Effector memory CD8-positive, alpha-beta T cell (primary cell): ENCODE measurements at places on chromosomes 3 and 15.

DNA sequence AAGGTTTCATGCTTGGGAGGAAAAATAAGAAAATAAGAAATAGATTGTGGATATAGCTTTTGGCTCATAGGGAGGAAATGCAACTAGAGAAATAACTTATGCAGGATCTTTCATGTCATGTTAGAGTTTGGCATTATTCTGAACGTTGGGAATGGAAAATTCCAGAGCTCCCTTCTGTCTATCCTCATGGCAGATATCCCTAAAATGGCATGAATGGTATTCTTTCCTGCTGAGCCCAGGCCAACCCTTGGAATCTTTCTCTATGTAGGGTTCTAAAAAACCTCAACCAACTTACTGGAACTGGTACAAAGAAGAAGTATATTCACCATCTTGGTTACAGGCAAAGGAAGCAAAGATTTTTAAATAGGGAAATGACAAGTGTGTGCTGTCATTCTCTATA lies 212.5 kb downstream of the CHST2 start:
- no peaks in the 10 kb centered on the region for H3K27me3 ChIP-seq
- no peaks in the 10 kb centered on the region for H3K4me1 ChIP-seq
- no peak overlapping the region for H3K27ac ChIP-seq
- no peak overlapping the region for H3K4me3 ChIP-seq

GRCh38 chr3:59480486-59480995 lies 430.7 kb upstream of the CFAP20DC start:
- peaks cover 8% of the 10 kb centered on the region for H3K4me1 ChIP-seq
- DNase-seq, result no peak
- H3K27me3 ChIP-seq, result no peaks in the 10 kb centered on the region
- peak overlapping the region; percentile 68 for H3K4me3 ChIP-seq
- H3K27ac ChIP-seq, result peak overlapping the region; percentile 71
- no peaks in the 10 kb centered on the region for H3K36me3 ChIP-seq

DNA sequence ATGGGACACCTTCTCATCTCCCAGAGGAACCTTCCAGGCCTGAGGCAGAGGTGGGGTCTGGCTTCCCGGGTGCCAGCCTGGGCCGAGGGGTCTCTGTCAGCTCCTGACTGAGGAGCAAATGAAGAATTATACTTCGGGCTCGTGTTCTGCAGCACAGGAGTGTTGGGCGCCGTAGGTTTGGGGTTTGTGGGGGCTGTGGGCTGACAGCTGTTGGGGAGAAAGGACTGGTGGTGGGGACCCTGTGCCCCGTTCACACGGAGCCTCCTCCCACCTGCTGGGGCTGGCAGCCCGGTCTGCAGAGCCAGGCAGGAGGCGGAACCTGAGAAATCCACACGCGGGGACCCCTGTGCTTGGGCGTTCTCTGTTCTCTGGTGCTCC lies 59.7 kb downstream of the ADAMTS7 start:
- no peak for DNase-seq
- peaks cover 7% of the 10 kb centered on the region for H3K4me1 ChIP-seq
- H3K27ac ChIP-seq, result no peak overlapping the region
- H3K4me3 ChIP-seq, result no peak overlapping the region
- no peaks in the 10 kb centered on the region for H3K36me3 ChIP-seq

DNA sequence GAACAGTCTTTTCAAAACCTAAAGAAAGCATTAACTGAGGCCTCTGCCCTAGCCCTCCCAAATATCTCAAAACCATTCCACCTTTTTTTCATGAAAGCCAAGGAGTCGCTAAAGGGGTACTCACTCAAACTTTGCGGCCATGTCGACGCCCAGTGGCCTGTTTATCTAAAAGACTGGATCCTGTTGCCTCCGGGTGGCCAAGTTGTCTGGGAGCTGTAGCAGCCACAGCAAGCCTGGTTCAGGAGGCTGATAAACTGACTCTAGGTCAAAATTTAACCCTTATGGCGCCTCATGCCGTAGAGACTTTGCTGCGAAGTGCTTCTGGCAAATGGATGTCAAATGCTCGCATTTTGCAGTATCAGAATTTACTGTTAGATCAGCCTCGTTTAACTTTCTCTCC lies 39.5 kb downstream of the ZBTB11 start:
- no peak overlapping the region for H3K4me3 ChIP-seq
- H3K27ac ChIP-seq, result no peak overlapping the region
- DNase-seq, result no peak
- no peaks in the 10 kb centered on the region for H3K4me1 ChIP-seq
- peaks cover 4% of the 10 kb centered on the region for H3K36me3 ChIP-seq

GRCh38 chr3:32457971-32458471 lies 44.6 kb downstream of the CMTM6 start:
- H3K27ac ChIP-seq, result peak overlapping the region; percentile 98
- no peaks in the 10 kb centered on the region for H3K27me3 ChIP-seq
- peak; percentile 54 for DNase-seq
- H3K4me3 ChIP-seq, result peak overlapping the region; percentile 79
- peaks cover 44% of the 10 kb centered on the region for H3K4me1 ChIP-seq

DNA sequence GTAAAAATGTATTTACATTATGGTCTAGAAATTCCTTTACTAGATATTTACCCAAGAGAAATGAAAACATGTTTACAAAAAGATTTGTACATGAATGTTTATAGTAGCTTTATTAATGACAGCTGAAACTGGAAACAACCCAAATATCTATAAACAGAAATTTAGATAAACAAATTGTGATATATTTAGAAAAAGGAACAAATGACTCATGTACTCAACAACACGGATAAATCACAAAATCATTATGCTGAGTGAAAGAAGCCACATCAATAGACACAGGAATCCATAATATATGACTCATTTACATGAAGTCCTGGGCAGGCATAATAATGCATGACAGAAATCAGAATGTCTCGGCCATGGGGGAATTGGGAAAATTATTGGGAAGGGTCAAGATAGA lies 1020.2 kb downstream of the SQOR start:
- H3K27me3 ChIP-seq, result no peaks in the 10 kb centered on the region
- H3K36me3 ChIP-seq, result no peaks in the 10 kb centered on the region
- H3K27ac ChIP-seq, result no peak overlapping the region
- no peak for DNase-seq
- H3K4me1 ChIP-seq, result no peaks in the 10 kb centered on the region
- no peak overlapping the region for H3K4me3 ChIP-seq

DNA sequence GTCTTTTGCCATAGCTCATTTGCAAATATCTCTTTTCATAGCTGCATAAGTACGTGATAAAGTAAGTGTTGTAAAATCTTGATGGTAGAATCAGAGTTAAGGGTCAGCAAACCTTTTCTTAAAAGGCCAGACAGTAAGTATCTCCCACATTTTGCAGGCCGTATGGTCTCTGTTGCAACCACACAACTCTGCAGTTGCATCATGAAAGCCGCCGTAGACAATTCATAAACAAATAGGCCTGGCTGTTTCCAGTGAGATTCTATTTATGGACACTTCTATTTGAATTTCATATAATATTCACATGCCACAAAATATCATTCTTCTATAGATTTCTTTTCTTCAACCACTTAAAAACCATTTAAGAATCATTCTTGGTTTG lies 248.5 kb downstream of the TLE3 start:
- H3K4me3 ChIP-seq, result no peak overlapping the region
- no peak overlapping the region for H3K27ac ChIP-seq
- no peaks in the 10 kb centered on the region for H3K4me1 ChIP-seq
- no peak for DNase-seq
- peaks cover 83% of the 10 kb centered on the region for H3K27me3 ChIP-seq

- no peak for DNase-seq
- H3K27me3 ChIP-seq, result no peaks in the 10 kb centered on the region
- H3K4me3 ChIP-seq, result no peak overlapping the region
- no peak overlapping the region for H3K27ac ChIP-seq
- peaks cover 4% of the 10 kb centered on the region for H3K36me3 ChIP-seq
These were observed 17.6 kb downstream of the IFT80 start for GRCh38 chr3:160381470-160381869.

GRCh38 chr3:40582401-40583027 lies 57.8 kb downstream of the ZNF621 start:
- no peak for DNase-seq
- no peak overlapping the region for H3K27ac ChIP-seq
- H3K4me3 ChIP-seq, result no peak overlapping the region

DNA sequence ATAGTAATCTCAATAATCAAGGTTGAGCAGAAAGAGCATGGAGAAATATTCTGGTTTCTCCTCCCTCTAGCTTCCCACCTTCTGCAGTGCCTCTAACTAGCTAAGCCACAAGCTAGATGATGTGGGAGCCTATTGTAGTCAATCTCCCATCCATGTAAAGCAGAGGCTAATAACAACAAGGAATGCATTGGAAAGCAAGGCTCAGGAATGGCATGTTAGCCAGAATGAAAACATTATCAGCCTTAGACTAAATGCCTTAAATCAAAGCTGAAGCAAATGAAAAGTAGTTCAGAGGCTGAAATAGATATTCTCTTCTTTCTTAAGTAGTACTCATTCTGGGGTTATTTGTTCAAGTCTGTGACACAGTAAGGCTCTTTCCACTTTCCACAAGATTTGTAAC lies 350.3 kb upstream of the DPPA4 start:
- H3K27me3 ChIP-seq, result peaks cover 9% of the 10 kb centered on the region
- peaks cover 2% of the 10 kb centered on the region for H3K36me3 ChIP-seq
- H3K4me3 ChIP-seq, result no peak overlapping the region
- DNase-seq, result no peak
- no peak overlapping the region for H3K27ac ChIP-seq

DNA sequence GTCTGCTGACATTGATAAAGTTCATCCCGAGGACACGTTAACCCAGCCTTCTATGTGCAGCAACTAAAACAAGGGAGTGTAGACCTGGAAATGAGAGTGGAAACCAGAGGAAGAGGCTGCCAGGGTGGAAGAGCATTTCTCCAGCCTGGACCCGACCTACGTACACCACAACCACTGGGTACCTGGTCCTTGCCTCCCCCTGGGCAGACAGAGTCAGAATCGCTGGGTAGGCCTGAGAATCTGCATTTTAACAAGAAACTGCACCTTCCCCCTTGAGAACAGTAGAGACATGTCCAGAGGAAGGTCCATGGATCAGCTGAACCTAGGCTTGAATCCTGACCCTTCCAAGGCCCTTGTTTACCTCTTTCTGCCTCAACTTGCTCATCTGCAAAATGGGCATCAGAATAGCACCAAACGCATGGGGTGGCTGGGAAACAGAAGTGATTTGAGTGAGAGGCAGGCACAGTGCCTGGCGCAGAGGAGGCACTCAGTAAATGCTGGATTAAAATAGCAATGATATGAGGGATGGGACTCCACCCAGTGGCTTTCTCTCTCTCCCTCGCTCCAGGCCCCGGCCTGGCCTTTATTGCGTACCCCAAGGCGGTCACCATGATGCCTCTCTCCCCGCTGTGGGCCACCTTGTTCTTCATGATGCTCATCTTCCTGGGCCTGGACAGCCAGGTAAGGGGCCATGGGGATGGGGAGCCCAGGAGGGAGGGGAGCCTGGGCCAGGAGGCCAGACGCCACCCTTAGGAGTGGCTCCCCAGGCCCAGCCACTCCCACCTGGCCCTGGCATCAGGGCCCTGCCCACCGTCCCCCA lies 66.9 kb upstream of the SLC6A1 start:
- peaks cover 44% of the 10 kb centered on the region for H3K27me3 ChIP-seq
- no peak overlapping the region for H3K27ac ChIP-seq

GRCh38 chr15:78077871-78078210 lies 330 bp upstream of the TBC1D2B start:
- peak overlapping the region; percentile 100 for H3K4me3 ChIP-seq
- H3K27ac ChIP-seq, result peak overlapping the region; percentile 94
- DNase-seq, result no peak
- H3K27me3 ChIP-seq, result no peaks in the 10 kb centered on the region

- H3K27ac ChIP-seq, result no peak overlapping the region
- H3K36me3 ChIP-seq, result peaks cover 6% of the 10 kb centered on the region
- no peak for DNase-seq
- H3K4me1 ChIP-seq, result no peaks in the 10 kb centered on the region
- no peaks in the 10 kb centered on the region for H3K27me3 ChIP-seq
These were observed 37.5 kb downstream of the ARHGAP31 start for GRCh38 chr3:119331661-119332060.

DNA sequence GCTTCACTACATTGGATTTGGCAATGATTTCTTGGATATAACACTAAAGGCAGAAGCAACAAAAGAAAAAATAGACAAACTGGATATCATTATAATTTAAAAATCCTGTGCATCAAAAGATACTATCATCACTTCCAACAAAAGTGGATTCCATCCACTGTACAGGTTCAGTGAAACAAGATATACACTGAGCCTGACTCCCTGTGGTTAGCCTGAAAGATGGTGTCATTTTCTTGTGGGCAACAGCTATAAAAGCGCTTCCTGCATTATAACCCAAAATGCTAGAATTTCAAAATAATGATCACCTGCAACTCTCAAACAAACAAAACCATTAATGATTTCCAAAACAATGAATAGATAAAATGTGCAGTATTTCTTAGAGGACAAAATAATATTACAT lies 39.6 kb upstream of the TBC1D23 start:
- H3K27me3 ChIP-seq, result peaks cover 25% of the 10 kb centered on the region
- DNase-seq, result no peak
- H3K27ac ChIP-seq, result no peak overlapping the region
- H3K4me3 ChIP-seq, result no peak overlapping the region
- H3K36me3 ChIP-seq, result no peaks in the 10 kb centered on the region
